ENCODE measurements at places on chromosomes 1 and 21.

DNA sequence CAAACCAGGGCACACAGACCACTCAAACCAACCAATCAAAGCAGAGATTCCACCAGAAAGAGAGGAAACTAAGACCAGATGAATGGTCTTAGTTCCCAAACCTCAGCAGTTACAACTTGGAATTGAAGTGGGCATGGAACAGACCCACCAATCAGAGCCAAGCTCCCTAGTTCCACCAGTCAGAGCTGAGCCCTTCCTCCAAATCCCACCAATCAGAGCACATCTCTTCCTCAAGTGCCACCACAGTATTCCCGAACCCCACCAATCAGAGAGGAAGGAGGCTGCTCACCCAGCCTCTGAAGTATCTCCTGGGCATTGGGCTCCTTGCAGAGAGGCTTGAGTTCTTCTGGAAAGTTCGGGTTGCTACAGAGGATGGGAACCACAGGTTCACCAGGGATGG is 1.4 kb downstream of the GUCA2A start:
- DNase-seq: no peak

DNA sequence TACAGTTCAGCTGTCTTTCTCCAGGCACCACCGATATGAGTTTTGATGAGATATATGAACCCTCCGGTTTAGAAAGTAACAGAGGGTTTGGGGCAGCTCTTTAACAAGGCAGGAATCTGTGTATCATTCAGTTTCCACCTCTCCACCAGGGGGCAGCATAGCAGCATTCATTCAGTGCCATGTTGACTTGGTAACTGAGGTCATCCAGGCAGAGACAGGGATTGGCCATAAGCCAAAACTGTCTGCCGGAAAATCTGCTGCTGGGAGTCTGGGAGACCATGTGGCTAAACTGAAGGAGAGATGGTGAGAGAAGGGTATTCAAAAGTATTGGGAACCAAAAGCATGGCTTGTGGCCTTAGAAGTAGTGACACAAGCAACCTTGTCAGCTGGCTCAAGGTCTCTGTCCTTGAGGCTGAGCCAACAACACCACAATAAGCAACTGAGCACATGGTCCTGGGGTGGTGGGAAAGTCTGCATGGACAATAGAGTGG is 98.5 kb downstream of the LMX1A start:
- DNase-seq: peak; percentile 77

DNA sequence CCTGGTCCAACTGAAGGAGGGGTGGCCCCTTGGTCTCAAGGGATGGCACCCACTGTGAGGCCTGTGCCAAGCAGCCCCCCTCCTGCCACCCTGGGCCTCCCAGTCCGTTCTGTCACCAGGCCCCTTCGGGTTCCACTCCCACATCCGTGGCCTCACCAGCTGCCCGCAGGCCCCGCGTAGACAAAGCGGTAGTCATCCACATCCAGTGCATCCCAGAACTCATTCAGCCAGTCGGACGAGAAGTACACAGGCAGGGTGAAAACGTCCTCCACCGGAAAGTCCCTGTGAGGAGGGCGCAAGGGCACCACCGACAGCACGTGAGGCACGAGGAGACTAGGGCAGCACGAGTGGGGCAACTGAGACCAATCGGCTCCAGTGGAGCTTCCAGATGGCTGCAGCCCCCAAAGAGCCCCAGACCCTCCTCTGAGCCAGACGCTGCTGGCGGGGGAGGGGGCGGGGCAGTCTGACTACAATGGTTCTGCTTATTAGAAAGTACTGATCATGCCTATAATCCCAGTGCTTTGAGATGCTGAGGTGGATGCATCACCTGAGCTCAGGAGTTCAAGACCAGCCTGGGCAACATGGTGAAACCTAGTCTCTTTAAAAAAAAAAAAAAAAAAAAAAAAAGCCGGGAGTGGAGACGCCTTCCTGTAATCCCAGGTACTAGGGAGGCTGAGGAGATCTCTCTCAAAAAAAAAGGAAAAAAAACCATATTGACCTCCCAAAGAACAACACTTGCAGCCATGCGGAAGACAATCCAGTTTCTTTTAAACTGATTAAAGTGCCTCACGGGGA is 1.2 kb downstream of the JMJD4 start:
- DNase-seq: no peak

DNA sequence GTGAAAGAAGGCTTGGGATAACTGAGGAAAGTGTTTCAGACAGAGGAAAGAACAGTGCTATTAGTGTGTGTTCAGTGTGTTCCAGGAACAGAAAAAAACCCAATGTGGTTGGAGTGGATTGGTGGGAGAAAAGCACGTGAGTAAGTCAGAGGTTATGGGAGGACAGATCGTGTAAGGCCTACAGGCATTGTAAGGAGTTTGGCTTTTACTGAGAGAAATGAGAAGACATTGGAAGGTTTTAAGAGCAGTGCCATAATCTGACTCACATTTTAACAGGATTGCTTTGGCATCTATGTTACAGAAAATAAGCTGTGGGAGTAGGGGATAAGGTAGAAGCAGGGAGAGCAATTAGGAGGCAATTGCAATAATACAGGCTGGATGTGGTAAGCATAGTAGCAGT is 4.8 kb downstream of the ARPC5 start:
- no peak for DNase-seq

DNA sequence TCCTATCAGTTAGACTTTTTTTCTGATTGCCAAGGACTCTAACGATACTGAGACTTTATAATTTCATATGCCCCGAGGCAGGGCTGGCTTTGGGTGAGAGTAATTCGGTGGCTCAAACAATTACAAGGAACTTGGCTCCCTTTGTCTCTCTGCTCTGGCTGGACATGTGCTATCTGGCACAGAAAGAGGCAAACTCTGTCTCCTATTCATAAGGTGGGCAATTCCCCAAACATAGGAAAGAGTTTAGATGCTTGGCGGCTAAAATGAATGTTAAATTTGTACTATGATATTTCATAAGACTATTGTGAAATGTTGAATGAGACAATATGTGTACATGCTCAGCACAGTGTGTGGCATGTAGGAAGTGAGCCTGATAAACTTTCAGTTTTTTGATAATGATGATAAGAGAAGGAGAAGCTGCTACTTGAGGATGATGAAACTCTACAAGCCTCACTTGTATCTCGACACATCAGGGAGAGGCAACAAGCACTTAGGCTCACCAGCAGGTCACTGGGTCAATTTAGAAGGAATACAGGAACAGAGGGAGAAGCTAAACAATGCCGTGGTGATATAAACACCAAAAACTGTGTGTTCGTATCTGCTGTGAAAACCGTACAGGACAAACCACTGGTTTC is 12.6 kb upstream of the NTPCR start:
- no peak for DNase-seq

DNA sequence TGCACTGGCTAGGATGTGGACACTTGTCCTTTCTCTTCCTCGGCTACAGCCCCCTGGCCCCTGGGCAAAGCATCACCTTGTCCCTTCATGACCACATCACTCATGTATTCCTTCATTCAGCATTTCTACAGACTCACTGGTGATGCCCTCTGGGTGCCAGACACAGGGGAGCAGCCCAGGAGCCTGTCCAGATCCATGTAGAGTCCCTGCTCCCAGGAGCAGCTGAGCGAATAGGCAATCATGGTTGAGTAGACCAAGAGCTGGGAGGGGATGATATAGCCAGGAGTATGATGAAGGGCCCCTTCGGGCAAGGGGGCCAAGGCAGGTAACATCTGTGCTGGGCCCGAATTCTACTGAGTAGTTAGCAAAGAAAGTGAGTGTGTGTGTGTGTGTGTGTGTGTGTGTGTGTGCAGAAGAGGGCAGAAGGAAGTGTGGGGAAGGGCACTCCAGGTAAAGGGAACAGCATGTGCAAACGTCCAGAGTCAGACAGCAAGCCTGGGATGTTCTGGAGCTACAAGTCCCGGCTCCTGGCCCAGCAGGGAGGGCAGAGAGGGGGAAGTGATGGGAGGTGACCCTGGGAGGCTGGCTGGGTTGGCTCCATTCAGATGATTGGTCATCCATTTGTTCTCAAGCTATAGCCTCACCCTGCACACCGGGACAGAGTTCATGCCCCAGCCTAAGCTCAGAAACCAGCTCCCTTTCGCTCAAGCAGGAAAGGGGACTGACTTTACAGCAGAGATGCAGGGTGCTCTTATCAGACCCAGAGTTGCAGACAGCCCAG is 21.0 kb upstream of the PIK3CD start:
- DNase-seq: peak; percentile 45

- no peak for DNase-seq
These were observed 17.8 kb upstream of the SSX2IP start for GRCh38 chr1:84708031-84708430.

DNA sequence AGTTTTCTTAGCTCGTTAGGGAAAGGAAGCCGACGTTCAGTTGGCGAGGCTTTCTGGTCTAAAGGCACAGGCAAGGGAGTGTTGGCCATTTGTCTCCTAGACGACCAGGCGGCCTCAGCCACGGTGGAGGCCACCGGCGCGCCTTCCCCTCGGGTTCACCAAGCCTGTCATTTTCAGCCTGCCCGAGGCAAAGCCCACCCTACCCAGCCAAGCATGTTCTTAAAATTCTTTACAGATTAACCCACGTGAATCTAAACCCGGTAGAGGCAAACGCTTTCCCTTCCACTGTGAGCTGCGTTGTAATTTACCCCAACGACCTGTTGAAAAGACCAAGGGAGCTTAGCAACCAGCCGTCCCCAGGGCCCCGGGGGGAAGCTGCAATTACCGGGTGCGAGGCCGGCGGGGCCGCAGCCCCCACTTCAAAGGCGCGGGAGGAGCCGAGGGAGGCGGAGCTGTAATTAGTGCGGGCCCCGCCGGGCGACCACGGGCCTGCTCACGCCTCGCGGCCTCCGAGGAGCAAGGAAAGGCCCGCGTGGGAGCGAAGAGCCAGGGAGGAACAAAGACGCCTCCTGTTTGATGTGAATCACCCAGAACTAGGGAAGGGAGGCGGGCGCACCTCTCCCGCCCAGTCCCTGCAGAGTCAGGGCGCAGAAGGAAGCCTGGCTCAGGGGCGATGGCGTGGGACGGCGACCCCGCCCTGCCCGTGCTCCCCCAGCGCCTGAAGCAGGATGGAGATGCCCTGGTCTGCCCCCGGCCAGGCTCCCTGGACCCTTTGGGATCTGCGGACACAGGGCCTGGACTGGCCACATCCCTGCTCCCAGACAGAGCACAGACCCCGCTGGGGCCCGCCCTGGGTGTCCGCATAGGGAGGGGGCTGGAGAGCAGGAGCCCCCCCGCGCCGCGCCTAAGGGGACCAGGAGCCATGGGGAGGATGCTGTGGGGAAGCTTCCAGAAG is 12.1 kb upstream of the TSPEAR start:
- DNase-seq: no peak

GRCh38 chr1:166283190-166283589 is 116.4 kb upstream of the FAM78B start:
- DNase-seq: no peak
